CD4-positive, alpha-beta T cell treated with Interferon gamma for 1 hour (primary cell): ENCODE measurements at places on chromosomes 2 and 18.

DNA sequence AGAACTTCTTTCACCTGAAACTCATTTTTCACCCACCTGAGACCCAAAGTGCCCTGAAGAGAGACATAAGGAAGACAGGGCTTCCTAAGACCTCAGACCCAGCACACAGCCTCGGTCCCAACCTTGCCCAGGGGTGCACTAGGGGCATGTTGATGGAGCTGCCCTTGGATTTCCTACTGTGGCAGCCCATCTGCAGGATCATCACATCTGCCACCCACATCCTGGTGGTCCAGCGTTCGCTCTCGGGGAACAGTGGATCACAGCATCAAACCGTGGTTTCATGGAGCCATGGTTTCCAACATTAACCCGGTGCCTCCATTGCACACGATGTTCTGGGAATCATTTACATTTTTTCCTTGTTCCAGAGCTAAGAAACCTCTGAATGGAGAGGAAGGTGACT lies 186.4 kb downstream of the TFCP2L1 start:
- DNase-seq, result no peak

DNA sequence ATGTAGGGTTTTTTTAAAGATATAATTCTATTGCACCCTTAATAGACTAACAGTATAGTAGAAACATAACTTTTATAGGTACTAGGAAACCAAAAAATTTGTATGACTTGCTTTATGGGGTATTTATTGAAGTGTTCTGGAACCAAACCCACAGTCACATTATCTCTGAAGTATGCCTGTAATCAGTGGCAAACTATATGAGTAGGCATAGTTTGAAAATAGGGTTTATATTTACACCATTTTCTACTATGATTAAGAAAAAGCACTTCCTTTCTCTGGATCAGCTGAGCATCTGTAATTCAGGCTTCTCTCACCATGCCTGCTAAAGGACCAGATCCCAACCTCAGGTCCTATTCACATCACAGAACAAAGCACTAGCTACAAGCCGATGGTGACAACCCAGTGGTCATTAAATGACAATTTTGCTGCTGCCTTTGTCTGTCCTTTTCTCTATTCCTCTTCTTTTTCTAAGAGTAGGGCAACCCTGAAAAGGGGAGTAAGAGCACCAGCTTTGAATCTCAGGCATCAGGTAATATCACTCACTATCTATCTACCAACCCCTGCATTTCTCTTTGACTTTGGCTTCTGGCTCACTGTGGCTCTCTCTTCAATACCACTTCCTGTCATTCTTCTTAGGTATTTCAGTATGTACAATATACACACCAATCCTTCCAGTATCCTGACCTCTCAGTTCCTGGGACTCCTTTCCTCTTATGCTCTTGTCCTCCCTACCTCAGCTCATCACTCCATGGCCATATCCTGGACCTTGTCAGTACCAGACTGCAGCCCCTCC lies 14.4 kb downstream of the NEMP2 start:
- DNase-seq, result no peak

GRCh38 chr2:217016796-217017419 lies 157.0 kb upstream of the TNP1 start:
- no peak for DNase-seq

- DNase-seq, result no peak
Observed at GRCh38 chr18:61554946-61555361, 221.7 kb downstream of the CDH20 start.

DNA sequence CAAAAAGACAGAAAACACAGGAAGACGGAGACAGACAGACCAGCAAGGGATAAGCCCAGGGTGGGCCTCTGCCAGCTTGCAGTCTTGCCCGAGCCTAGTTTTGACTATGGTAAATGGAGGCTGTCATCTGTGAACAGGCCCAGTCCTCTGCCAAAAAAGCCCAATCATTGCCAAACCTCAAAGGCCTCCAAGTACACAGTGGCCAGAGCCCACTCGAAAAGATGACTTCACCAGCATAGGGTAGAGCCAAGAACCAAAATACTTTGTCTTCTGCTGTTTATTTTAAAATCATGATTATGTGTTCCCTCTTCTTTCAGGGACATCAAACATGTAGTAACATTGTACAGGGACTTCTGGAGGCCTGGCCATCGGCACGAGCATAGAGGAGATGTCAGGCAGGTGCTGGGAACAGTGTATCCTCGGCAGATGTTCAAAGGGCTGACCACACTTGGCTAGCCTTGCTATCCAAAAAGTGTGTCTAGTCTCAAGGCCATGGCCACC lies 66.0 kb downstream of the TTC32 start:
- no peak for DNase-seq

DNA sequence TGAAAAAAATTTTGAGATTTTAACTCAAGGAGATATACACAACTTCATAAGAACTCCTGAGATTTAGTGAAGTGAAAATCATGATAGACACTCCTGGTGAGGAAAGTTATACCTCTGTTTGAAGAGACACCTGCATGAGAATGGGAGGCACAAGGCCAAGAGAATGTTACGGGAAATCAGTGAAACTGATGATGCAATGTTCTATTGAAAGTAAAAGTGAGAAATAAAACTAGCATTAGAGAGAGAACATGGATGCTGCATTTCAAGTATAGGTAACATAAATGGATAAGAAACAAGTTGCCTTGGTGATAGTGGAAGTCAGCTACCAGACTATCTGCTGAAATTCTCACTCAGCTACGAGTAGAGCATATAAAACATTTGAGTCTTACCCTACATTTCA lies 562.1 kb upstream of the FANCL start:
- no peak for DNase-seq

DNA sequence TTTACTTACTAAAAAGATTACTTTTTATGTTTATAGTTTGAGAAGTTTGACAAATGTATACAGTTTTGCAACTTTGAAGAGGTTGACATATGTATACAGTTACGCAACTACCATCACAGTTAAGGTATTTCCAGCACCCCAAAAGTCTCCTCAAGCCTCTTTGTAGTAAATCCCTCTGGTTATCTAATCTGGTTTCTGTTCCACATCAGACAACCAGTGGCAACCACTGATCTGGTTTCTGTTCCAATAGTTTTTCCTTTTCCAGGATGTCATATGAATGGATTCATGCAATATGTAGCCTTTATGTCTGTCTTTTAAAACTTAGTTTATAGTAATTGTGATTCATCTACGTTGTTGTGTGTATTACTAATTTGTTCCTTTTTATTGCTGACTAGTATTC lies 23.5 kb downstream of the IFIH1 start:
- DNase-seq, result no peak

DNA sequence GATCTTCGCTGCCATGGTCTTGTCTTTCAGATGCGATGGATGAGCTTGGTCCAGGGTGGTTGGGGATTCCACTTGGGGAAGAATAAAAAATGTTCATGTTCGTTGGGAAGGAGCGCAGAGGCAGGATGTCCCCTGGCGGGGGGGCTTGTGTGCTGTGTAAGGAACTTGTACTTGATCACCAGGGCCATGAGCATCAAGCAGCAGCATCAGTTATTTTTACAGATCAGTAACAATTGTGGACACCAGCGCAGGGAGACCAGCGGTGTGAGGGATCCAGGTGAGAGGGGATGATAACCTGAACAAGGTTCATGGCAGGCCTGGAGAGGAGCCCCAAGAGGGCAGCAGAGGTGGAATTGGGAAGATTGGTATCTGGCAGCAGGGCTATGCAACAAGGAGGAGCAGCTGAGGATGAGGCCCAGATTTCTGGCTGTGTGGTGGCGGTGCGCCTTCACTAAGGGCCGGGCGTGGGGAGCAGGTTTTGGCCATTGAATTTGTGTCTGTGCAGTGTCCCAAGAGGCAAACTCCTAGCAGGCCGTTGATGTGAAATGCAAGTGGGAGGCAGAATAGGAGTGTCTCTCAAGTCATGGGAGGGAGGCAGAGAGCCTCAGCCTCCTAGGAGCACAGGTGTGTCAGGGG lies 3.9 kb downstream of the CNNM3 start:
- no peak for DNase-seq

DNA sequence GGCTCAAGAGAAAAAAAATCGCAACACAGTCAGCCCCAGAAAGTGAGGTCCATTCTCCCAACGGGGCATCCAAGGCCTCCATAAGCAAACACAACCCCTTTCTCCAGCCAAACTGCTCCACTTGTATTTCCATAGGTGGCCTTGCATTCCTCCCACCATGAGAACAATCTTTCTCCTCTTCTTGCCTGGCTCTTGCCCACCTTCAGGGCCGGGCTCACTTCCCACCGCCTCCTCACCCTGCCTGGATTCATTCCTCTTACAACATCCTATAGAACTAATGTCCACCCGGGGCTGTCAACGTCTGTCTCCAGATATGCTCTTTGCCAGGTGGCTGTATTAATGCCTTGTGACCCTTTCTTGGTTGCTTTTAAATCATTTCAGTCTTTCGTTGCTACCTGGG lies 124.5 kb downstream of the SMAD7 start:
- DNase-seq, result no peak

DNA sequence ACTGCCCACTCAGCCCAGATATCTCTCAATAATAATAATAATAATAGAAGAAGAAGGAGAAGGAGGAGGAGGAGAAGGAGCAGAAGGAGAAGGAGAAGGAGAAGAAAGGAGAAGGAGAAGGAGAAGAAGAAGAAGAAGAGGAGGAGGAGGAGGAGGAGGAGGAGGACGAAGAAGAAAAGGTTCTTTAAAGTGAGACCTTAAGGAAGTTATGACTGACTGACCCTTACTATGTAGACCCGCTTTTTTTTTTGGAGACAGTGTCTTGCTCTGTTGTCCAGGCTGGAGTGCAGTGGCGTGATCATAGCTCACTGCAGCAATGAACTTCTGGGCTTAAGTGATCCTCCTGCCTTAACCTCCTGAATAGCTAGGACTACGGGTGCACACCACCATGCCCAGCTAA lies 88.9 kb upstream of the RFX8 start:
- no peak for DNase-seq

- no peak for DNase-seq
Observed at GRCh38 chr2:19752500-19752899, 149.3 kb downstream of the TTC32 start.

DNA sequence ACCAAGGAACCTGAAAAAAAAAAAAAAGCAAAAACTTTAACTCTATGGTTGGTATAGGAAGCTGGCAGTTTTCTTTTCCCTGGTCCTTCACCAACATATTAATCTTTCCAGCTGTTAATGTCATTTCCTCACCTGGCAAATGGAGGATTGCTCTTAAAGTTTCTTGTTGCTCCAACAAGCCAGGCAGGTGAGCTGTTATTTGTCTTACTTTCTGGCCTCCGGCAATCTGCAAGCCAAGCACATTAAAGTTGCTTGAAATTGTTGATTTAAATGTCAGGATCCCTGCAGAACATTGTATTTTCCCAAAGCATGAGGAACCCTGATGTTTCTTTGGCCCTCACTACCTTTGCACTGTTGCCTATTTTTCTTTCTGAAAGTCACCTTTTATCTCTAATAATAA lies 664.9 kb downstream of the METTL4 start:
- DNase-seq, result no peak

DNA sequence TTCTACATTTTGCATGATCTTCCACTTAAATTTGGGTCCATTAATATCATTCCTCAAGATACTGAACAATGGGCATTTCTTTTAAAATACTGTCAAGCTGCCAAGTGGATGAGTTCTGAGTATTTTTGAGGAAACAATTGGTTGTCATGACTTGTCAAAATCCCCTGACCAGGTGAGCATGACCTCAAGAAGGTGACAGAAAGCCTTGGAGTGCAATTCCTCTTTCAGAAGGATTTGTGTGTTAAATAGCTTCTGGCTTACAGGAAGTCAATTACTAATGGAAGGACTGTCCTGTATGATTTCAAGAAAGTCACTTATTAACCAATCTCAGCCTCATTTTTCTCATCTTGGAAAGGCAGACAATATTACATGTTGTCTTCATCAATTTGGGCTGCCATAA lies 460.6 kb downstream of the TSN start:
- no peak for DNase-seq

- no peak for DNase-seq
Observed at GRCh38 chr18:75562216-75562615, 134.7 kb upstream of the SMIM21 start.

- no peak for DNase-seq
Observed at GRCh38 chr2:109177635-109178034, 48.6 kb downstream of the SH3RF3 start.

- DNase-seq, result no peak
Observed at GRCh38 chr18:56691530-56691929, 40.4 kb downstream of the WDR7 start.

GRCh38 chr2:29113027-29113686 lies 2.1 kb upstream of the CLIP4 start:
- DNase-seq, result no peak

DNA sequence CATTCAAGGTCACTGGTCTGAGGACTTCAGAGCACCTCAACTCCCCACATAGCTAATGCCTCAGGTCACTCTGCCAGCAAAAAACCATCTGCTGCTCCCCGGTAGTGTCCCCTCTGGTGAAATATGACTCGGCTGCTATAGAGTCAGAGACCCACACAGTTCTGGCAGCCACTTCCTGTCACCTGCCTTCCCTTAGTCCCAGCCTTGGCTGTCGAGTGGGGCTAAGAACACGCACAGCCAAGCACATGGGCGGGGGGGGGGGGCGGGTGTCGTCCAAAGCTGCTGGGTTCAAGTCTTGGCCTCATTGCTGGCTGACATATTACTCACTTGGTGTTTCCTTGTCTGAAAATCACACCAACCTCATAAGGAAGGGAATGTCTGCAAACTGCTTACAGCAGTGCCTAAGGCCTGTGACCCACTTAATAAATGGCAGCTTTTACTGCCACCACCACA lies 37.5 kb downstream of the POLR1A start:
- peak; percentile 49 for DNase-seq

- DNase-seq, result no peak
Observed at GRCh38 chr2:19238440-19239060, 119.9 kb downstream of the OSR1 start.

DNA sequence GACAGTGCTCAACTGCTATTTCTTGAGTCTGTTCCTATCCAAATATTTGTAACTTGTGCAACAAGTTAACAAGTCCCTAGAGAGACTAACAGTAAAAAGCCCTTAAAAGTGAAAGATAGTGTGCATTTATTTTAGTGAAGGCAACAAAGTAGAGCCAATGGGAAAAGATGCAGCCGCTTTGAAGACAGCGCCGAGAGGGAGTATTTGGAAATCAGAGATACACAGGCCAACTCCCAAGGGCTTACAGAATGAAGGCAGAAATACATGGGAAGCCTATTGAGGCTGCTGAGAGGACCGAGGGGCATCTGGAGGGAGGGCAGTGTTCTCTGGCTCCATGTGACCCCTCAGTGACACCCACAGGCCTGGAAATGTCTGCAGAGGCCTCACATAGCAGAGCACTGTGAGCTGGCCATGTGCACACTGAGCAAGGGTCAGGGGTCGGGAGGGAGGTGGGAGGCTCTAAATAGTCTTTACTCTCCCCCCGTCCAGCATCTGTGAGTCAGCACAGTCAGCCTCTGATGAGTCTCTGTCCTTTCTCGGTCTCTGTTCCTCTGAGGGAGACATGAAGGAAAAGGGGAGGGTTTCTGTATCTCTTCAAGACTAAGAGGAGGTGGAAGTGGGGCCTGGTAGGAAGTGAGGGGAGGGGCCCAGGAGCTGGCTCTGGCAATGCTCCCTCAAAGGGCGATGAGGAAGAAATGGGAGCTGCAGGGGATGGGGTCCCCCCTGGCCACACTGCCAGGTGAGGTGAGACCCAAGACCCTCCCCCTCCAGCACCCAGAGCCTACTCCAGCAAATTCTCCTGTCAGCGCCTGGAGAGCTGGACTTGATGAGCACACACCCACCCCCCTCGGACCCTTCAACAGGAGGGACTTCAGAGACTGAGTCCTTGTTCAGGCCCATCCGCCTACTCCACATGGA lies 133.6 kb downstream of the SP3 start:
- no peak for DNase-seq
